ENCODE measurements at places on chromosomes 4 and X. TPM values are rescaled to one million over a fixed set of nuclear protein-coding genes. Genes with fewer than 3 reads are reported as not detected.

GRCh38 chrX:132180929-132181328, 38.3 kb downstream of the RAP2C start:
- no peak overlapping the region for H3K4me3 ChIP-seq
- H3K27me3 ChIP-seq: peaks cover 9% of the 10 kb centered on the region
- no peaks in the 10 kb centered on the region for H3K4me1 ChIP-seq
- H3K36me3 ChIP-seq: no peaks in the 10 kb centered on the region
- no peak for DNase-seq

The AR gene
- 1.5 TPM for polyA plus RNA-seq

GRCh38 chrX:133610056-133610455, 194.8 kb upstream of the GPC4 start:
- DNase-seq: no peak
- H3K27me3 ChIP-seq: no peaks in the 10 kb centered on the region
- H3K36me3 ChIP-seq: no peaks in the 10 kb centered on the region

DNA sequence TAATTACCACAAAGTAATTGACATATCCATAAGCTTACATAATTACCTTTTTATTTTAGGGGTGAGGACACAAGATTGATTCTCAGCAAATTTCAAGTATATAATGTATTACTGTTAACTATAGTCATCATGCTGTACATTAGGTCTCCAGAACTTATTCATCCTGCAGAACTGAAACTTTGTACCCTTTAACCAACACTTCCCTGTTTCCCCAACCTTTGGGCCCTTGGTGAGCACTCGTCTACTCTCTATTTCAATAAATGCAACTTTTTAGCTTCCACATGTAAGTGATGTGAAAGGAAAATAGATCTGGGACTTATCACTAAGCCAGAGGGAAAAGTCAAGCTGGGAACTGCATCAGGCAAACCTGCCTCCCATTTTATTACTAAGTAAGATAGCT, 33.6 kb upstream of the CCNG2 start:
- H3K36me3 ChIP-seq: no peaks in the 10 kb centered on the region
- H3K4me3 ChIP-seq: no peak overlapping the region
- H3K27me3 ChIP-seq: peaks cover 39% of the 10 kb centered on the region

- no peak overlapping the region for H3K4me3 ChIP-seq
- no peaks in the 10 kb centered on the region for H3K27me3 ChIP-seq
- no peaks in the 10 kb centered on the region for H3K36me3 ChIP-seq
- no peaks in the 10 kb centered on the region for H3K4me1 ChIP-seq
Observed at GRCh38 chrX:149145845-149146285, 359.2 kb downstream of the IDS start.

The LAMTOR3 gene
- polyA plus RNA-seq: 28.6 TPM

DNA sequence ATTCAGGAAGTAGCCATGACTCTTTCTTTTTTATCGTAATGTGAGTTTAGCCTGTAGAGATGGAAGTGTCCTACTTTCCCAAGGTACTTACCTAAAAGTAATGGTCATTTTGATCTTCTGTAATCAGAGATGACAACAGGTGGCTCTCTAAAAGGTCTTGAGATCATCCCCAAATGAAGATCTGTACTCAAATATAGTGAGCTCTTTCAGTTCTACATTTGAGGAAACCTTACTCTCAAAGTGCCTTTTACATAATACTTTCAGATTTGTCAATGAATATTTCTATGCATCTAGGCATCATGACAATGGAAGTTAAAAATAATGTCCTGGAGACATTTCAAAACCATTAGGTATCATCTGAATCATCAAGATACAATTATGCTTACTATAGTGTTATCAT, 17.2 kb upstream of the MND1 start:
- no peaks in the 10 kb centered on the region for H3K27me3 ChIP-seq
- H3K27ac ChIP-seq: no peak overlapping the region
- H3K4me1 ChIP-seq: no peaks in the 10 kb centered on the region
- no peak for DNase-seq
- no peak overlapping the region for H3K4me3 ChIP-seq

- no peaks in the 10 kb centered on the region for H3K27me3 ChIP-seq
- no peak overlapping the region for H3K4me3 ChIP-seq
- H3K4me1 ChIP-seq: peaks cover 2% of the 10 kb centered on the region
- no peaks in the 10 kb centered on the region for H3K36me3 ChIP-seq
Observed at GRCh38 chr4:132065940-132066495, 1083.1 kb upstream of the PCDH10 start.

The UGT2B15 gene
- not detected for polyA plus RNA-seq

DNA sequence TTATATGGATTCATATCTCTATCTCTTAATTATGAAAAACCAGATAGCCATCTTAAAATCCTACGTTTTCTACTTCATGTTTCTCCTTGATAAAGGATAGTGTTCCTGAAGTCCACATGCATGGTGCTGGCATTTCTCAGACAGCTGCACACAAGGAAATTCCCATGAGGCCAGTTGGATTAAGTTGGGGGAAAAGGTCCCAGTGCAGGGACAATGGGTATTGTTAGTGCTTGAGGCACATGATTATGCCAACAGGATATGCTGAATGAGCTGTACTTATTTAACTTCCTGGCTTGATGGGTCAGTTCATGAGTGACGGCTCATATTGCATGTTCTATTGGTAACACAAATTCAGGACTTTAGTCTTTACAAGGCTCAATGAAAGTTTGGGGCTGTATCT, 913.9 kb upstream of the NDST4 start:
- H3K27ac ChIP-seq: no peak overlapping the region
- H3K4me3 ChIP-seq: no peak overlapping the region
- H3K27me3 ChIP-seq: no peaks in the 10 kb centered on the region
- H3K36me3 ChIP-seq: no peaks in the 10 kb centered on the region

DNA sequence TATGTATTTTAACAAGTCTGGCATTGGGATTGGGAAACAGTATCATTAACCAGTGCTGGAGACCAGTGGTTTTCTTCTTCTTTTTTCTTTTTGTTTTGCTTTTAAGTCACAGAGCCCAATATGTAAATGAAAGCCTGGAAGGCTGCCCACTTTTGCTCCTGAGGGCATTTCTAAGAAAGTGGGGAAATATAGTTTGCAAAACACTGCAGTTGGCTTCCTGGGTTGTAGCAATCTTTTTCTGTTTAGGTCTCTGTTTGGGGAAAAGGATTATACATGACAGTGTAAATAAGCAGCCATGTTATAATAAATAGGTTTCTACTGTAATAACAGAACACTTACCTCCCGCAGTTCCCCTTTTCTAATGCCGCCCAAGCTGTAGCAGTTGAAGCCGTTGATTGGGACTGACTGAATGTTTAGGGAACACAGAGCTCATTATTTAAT, 105.5 kb downstream of the TMEM164 start:
- peak; percentile 36 for DNase-seq
- no peaks in the 10 kb centered on the region for H3K36me3 ChIP-seq
- no peak overlapping the region for H3K27ac ChIP-seq
- peaks cover 2% of the 10 kb centered on the region for H3K4me1 ChIP-seq
- H3K4me3 ChIP-seq: no peak overlapping the region

DNA sequence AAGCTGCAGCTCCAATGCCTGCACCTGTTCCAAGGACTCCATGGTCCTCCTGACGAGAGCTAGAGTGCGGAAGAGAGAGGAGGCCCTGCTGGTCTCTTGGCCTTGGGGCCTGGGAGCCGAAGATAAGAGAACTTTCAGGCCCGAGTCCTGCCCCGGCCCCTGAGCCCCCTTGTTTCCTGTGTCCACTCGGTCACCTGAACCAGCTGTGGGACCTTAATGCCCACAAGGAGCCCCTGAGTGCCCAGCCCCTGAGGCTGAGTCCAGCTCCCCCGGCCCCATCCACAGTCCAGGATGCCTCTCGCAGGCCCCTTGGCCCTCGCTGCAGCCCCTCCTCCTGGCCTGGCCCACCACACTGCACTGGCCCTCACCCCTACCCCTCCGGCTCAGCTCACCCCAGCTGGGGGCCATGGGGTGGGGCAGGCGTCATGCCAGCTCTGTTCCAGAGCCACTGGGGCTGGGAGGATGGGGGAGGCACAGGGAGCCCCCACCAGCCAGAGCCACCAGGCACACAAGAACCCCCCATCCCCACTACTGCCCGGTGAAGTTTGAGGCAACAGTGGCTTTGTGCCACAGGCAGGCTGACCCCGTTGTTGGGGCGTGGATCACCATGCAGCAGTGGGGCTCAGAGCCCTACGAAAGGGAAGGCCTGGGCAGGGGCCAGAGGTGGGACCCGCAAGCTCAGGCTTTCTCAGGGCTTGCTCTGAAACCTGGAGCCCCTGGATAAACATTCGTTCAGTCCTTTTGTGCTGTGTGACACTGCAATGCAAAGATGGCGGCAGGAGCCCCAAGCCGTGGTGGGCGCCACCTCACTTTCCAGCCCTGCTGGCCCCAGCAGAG, 14.1 kb downstream of the NAT8L start:
- no peak for DNase-seq
- H3K4me3 ChIP-seq: no peak overlapping the region
- peaks cover 20% of the 10 kb centered on the region for H3K27me3 ChIP-seq
- no peaks in the 10 kb centered on the region for H3K4me1 ChIP-seq
- no peak overlapping the region for H3K27ac ChIP-seq

- peaks cover 4% of the 10 kb centered on the region for H3K27me3 ChIP-seq
- no peaks in the 10 kb centered on the region for H3K36me3 ChIP-seq
- H3K4me1 ChIP-seq: peaks cover 3% of the 10 kb centered on the region
- no peak overlapping the region for H3K27ac ChIP-seq
Observed at GRCh38 chrX:46648660-46649059, 75.1 kb downstream of the CHST7 start.

DNA sequence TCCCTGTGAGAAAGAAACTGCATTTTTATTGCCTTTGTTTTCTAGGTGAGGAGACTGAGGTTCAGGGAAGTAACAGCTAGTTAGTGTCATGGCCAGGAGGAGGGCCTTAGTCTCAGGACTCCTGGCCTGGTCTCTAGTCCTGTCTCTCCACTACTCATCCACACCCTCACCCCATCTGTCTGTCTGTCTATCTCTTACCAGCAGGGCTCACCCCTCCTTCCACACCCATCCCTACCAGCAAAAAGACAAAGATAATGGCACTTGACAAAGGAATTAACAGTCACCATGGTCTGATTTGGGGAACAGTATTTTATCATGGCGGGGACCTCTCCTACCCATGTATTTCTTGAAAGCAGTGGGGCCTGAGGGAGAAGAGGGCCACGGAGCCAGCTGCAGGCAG, 125.8 kb downstream of the REPS2 start:
- no peak overlapping the region for H3K27ac ChIP-seq
- H3K36me3 ChIP-seq: no peaks in the 10 kb centered on the region
- no peak for DNase-seq
- no peak overlapping the region for H3K4me3 ChIP-seq

DNA sequence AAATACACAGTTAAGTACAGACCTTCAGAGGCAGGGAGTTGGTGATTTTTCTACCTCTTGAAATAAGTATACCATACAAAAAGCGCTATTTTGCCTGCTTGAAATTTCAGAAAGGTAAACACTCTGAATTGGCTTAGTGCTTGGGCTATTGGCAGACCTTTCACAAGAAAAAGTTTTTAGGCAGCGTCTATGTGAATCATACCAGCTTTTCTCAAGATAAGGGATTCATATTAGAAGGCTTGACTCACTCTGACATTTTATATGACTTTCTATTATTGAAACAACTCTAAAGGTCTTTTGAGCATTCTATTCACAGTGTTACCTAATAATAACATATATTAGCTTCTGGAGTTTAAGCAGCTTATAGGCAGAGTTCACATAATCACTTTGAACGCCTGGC, 286.4 kb upstream of the FAT1 start:
- H3K36me3 ChIP-seq: no peaks in the 10 kb centered on the region
- DNase-seq: peak; percentile 47

- no peaks in the 10 kb centered on the region for H3K36me3 ChIP-seq
- H3K27ac ChIP-seq: no peak overlapping the region
- H3K27me3 ChIP-seq: no peaks in the 10 kb centered on the region
- no peak for DNase-seq
- H3K4me3 ChIP-seq: no peak overlapping the region
Observed at GRCh38 chr4:81519856-81520255, 48.1 kb upstream of the RASGEF1B start.

- H3K4me3 ChIP-seq: no peak overlapping the region
- DNase-seq: peak; percentile 13
- no peaks in the 10 kb centered on the region for H3K36me3 ChIP-seq
- H3K27ac ChIP-seq: no peak overlapping the region
- no peaks in the 10 kb centered on the region for H3K27me3 ChIP-seq
Observed at GRCh38 chr4:22237155-22237751, 278.6 kb downstream of the ADGRA3 start.

GRCh38 chr4:156829201-156829873, 142.3 kb downstream of the PDGFC start:
- peaks cover 2% of the 10 kb centered on the region for H3K4me1 ChIP-seq
- H3K4me3 ChIP-seq: no peak overlapping the region
- H3K27me3 ChIP-seq: no peaks in the 10 kb centered on the region
- DNase-seq: peak; percentile 29
- H3K36me3 ChIP-seq: no peaks in the 10 kb centered on the region

The CT47C1 gene
- not detected for polyA plus RNA-seq

DNA sequence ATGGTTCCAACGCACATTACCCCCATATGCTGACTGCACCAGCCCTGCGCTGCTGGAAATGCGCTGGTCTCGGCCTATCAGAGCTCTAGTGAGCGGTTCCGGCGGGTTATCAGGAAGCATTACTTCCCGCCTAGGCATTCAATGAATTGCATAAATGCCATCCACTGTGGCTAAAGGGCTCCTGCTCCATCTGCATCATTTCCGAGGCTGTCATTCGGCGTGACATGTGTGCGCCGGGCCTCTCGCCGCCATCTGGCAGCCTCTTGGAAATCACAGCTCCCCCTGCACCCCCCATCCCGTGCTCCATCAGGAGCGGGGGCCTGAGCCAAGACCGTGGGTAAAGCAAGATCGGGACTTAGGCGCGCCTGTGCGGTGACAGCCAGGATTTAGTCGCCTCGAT, 64.4 kb downstream of the SEPSECS start:
- no peaks in the 10 kb centered on the region for H3K36me3 ChIP-seq
- H3K27ac ChIP-seq: no peak overlapping the region
- H3K4me3 ChIP-seq: no peak overlapping the region
- DNase-seq: no peak
- peaks cover 2% of the 10 kb centered on the region for H3K4me1 ChIP-seq

- no peaks in the 10 kb centered on the region for H3K36me3 ChIP-seq
- DNase-seq: no peak
- no peaks in the 10 kb centered on the region for H3K4me1 ChIP-seq
- H3K27me3 ChIP-seq: no peaks in the 10 kb centered on the region
Observed at GRCh38 chrX:155577682-155578081, 35.1 kb downstream of the TMLHE start.

DNA sequence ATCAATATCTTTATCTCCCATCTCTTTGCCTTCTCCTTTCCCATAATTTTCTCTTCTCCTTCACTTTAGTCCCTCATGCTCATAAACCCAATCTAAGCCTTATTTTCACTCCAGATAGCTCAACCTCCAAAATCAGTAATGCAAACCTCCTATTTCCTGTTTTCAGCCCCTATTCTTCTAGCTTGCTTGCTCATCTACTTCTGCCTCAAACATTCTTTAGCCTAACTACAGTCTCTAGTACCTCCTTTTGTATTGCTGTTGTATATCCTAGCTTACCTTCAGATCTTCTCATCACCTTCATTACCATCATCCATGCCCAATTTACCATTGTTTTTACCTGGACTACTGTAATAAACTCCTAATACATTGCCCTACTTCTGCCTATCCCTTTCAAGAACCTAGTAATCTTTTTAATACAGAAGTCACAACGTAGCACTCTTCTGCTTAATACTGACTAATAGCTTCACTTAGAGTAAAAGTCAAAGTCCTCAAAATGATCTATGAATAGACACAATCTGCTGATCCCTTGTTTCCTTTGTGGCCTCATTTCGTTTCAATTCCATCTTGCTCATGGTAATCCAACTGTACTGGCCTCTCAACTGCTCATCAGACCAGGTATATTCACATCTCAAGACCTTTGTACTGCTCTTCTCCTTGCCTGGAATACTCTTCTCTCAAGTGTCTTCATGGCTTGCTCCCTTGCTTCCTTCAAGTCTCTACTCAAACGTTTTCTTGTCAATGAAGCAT, 123.4 kb downstream of the FAM13A start:
- DNase-seq: no peak
- H3K27me3 ChIP-seq: no peaks in the 10 kb centered on the region
- H3K4me1 ChIP-seq: peaks cover 4% of the 10 kb centered on the region
- H3K27ac ChIP-seq: no peak overlapping the region
- H3K36me3 ChIP-seq: peaks cover 2% of the 10 kb centered on the region
- no peak overlapping the region for H3K4me3 ChIP-seq

Measured in IMR-90 (cell line).